ENCODE measurements at places on chromosomes 16 and 17.

DNA sequence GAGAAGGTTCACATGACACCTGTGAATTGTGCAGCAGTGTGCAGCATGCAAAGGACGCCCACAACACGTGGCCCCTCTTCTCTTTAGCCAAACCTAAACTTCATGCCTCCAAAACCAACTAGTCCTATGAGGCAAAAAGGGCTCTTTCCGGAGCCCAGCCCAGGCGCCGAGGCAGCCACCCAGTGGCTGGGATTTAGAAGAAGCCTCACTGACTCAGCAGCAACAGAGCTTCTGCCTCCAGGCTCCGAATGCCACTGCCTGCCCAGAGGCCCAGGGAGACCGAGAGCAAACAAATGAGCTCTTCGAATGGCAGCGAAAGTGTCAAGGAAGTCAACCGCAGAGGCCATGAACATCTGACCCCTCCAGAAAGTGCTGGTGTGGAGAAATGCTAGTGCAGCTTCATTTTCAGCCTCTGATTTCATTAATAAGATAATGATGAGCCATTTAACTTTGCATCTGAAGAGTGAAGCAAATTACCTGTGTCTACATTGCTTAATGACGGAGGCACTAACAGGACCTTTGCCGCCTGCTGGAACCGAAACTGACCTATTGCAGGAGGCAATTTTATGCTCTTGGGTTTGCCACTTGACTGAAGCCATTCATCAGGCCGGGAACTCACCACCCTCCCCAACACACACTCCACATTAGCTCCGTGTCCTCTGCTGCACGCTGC, 157.7 kb upstream of the RPL38 start:
- DNase-seq = no peak

GRCh38 chr17:76255801-76256429, 9.2 kb upstream of the UBALD2 start:
- no peak for DNase-seq

- DNase-seq = no peak
Observed at GRCh38 chr16:4378999-4379690, 7.5 kb downstream of the VASN start.

GRCh38 chr17:34865716-34866115, 95.5 kb downstream of the CCT6B start:
- no peak for DNase-seq

DNA sequence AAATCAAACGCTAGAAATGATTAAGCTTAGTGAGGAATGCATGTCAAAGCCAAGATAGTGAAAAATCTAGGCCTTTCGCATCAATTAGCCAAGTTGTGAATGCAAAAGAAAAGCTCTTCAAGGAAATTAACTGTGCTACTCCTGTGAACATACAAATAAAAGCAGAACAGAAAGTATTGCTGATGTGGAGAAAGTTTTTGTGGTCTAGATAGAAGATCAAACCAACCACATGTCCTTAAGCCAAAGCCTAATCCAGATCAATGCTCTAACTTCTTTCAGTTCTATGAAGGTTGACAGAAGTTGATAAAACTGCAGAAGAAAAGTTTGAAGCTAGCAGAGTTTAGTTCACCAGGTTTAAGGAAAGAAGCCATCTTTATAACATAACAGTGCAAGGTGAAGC, 1044.6 kb downstream of the CDH11 start:
- no peak for DNase-seq

DNA sequence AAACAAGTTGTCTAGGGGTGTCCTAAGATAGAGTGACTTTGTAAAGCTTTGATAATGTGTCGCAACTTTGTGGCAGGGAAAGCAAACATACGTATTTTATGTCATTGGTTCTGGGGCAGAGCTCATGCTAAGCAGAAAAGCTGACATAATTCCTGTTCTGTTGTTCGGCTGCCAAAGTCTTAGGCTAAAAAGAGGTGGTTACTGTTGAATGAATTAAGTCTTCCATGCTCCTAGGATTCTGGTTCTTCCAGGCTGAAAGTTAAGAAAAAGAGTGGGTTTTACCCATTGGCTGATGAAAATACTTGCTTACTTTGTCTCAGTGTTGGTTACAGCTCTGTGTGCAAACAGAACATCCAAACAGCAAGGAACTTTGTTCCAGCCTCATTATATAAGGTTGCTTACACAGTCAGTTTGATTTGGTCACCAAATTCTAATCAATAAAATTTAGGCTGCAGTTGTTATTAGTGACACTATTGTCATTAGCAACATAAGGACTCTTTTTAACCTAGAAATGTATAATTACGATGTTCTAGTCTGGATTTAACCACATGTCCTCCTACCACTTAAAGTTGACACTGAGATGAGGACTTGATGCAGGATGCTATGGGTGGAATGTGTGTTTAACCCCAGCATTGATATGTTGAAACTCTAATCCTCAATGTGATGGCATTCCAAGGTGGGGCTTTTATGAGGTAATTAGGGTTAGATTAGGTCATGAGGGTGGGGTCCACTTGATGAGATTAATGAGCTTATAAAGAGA, 114.0 kb upstream of the GOT2 start:
- no peak for DNase-seq

GRCh38 chr16:55500530-55501011, 8.3 kb upstream of the LPCAT2 start:
- DNase-seq = no peak

DNA sequence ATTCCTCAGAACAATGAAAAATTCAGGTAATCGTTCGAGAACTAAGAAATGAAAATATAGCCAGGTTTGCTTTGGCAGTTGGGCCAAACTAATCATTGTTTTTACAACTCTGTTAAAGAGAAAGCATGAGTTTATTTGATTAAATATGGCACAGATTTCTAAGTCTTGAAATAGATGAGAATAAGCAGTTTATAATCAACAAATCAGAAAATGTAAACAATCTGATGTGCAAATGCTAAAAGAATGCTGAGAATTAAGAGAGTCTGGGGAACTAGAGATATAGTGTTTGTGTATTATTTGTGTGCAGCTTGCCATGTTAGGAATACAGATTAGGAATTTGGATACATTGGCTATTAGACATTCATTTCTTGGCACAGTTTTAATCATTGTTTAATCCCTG, 212.5 kb downstream of the TANC2 start:
- DNase-seq = no peak

GRCh38 chr16:1272453-1273198, 16.8 kb downstream of the TPSD1 start:
- DNase-seq = no peak

- DNase-seq = no peak
Observed at GRCh38 chr16:23348579-23349469, 46.7 kb downstream of the SCNN1B start.

- DNase-seq = no peak
Observed at GRCh38 chr16:3029491-3030221, 5.8 kb downstream of the THOC6 start.

DNA sequence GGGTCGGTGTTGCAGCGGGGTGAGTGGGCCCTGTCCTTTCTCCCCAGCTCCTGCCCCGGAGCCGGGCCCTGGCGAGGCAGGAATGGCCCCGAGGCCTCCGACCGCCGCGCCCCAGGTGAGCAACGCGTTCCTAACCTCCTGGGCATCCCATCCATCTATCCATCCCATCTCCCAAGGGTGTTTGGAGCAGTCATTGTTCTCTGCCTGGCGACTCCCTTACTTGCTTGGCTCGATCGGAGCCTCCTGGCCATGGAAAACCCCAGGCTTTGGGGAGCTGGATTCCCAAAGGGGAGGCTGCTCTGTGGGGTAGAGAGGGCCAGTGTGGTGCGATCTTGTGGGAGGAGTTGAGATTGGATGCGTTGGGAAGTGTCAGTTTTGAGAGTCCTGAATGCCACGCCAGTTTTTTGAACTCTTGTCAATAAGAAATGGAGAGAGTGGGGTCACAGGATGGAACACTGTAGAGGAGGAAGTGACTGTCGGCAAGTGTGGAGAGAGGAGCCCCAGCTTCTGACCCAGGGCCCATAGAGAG, 684 bp downstream of the ZFP90 start:
- DNase-seq = no peak

All from cortex of kidney (tissue), 1 donor.